ENCODE measurements at places on chromosomes 4 and X.

DNA sequence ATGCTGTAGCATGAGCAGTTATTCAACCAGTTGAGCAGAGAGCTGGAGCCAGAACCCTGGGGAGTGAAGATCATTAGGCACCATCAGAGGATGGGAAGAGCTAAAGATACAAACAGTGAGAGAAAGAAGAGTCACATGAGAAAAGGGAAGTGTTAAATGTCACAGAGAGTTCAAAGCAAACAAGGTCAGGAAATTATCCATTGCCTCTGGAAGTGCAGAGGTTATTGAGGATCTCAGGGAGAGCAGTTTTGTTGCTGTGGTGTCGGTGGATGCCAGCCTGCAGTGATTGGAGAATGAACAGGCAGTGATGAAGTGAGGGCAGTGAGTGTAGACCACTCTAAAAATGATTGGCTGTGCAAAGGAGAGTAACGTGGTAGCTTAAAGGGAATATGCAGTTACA, 17.7 kb downstream of the SPARCL1 start:
- DNase-seq: no peak

DNA sequence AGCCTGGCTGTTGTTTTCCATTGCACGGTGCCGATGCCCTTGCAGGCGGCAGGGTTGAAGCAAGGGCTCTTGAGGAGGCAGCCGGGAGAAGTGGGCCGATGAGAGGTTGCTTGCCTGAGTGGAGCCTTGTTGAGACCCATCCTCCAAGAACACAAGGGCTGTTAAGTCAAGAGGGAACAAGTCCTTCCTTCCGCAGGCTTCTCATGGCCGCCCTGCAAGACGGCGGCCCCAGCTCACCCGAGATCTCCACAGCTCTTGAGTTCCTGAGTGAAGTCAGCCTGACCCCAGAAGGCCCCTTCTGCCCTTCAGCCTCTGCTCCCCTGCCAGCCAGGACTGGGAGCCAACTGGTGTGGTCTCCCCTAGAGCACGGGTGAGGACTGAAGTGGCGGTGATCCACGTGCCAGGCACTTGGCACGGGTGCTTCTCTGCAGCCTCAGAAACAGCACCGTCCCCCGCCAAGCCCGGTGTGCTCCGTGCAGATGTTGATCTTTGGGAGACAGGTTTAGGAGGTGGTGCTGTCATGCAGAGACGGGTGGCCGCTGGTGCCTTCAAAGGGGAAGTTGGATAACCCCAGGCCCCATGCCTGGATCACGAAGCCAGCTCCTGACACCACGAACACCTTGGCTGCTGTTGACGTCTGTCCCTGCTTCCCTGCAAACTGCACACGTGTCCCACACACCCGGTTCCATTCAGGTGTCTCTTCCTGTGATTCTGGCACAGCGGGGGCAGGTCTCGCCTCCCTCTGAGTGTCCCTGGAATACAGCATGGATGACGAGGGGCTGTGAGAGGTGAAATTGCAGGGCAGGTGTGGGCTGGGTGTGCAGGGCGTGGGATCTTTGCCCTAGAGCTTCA, 164.4 kb upstream of the PSAPL1 start:
- no peak for DNase-seq

- DNase-seq: no peak
Measured at GRCh38 chr4:143189528-143189927, 4.8 kb downstream of the USP38 start.

- DNase-seq: no peak
Measured at GRCh38 chr4:146477054-146477453, 44.7 kb downstream of the SLC10A7 start.

DNA sequence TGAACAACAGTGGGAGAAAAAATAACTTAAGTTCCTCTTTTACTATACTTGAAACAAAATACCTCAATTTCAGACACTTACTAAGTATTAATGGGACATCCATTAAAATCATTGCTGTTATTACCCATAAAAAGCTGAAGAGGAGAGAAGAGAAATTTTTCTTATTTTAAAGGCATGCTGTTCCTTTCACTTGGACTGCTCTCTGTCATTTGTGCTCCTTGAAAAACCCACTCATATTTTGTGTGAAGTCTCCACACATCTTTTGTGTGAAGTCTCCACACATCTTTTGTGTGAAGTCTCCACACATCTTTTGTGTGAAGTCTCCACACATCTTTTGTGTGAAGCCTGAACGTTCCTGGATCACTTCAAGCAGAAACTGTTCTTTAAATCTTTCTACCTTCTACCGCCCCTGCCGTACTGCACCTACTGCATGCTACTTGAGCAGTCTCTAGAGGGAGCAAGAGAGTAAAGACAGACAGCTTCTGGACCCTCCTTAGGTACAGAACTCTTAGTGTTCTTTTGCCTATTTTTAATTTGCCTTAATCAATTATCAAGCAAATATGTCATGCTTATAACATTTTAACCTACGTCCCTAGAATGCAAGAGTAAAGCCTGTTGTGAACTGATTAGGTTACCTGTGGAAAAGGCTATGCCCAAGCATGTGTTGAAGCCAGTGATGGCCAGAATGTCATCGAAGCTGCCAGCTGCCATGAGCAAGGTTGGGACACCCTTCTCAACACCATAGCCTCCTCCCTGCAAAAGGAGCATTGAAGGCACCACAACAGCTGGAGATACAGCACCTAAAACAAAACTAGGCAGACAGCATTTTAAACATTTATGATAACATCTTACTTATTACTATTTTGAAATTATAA, 27.1 kb upstream of the SLC9B1 start:
- no peak for DNase-seq

DNA sequence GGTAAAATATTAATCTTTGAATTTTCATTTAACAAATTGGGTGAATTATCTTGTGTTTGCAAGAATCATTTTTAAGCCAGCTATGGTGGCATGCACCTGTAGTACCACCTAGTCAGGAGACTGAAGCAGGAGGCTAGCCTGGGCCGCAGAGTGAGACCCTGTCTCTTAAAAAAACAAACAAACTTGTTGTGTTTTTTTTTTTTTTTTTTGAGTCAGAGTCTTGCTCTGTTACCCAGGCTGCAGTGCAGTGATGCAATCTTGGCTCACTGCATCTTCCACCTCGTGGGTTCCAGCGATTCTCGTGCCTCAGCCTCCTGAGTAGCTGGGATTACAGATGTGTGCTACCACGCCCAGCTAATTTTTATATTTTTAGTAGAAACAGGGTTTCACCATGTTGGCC, 2.2 kb downstream of the TXLNG start:
- DNase-seq: no peak

All from activated T-helper 1 cell treated with Interleukin-2 at 50 U/mL for 16 hours (primary cell).